ENCODE measurements at places on chromosomes 7 and 10. TPM values are rescaled to one million over a fixed set of nuclear protein-coding genes. Genes with fewer than 3 reads are reported as not detected.

DNA sequence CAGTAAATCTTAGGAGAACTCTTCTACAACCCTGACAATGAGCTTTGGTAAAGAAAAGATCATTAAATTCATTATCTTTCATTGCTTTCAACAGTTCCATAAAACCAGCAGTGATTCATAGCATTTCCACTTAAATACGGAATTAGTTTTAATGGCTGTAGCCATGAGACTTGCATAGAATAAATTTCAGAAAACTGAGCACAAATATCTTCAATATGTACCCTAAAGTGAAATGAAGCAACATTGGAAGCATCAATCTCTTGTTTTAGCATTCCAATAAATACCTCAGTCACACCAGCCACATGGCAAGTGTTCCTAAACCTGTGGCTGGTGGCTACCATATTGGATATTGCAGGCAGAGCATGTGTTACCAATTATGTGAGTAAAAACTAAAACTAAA, 3.6 kb upstream of the RARRES2 start:
- H3K4me3 ChIP-seq = no peak overlapping the region
- H3K4me1 ChIP-seq = peaks cover under 1% of the 10 kb centered on the region
- H3K27ac ChIP-seq = no peak overlapping the region
- no peaks in the 10 kb centered on the region for H3K27me3 ChIP-seq

GRCh38 chr10:96124230-96125141, 5.6 kb upstream of the ZNF518A start:
- H3K27me3 ChIP-seq = peaks cover 88% of the 10 kb centered on the region
- H3K27ac ChIP-seq = no peak overlapping the region
- DNase-seq = no peak
- H3K4me1 ChIP-seq = peaks cover 3% of the 10 kb centered on the region

DNA sequence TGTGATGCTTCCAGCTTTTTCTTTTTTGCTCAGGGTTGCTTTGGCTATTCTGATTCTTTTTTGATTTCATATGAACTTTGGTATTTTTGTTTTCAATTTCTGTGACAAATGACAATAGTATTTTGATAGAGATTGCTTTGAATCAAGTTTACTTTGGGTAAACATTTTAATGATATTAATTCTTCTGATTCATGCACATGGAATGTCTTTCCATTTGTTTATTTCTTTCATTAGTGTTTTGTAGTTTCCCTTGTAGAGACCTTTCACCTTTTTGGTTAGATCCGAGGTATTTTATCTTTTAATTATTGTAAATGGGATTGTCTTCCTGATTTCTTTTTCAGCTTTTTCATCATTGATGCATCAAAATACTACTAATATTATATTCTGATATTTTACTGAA, 93.2 kb downstream of the LANCL2 start:
- no peak for DNase-seq
- no peaks in the 10 kb centered on the region for H3K36me3 ChIP-seq
- H3K27ac ChIP-seq = no peak overlapping the region
- no peak overlapping the region for H3K4me3 ChIP-seq
- H3K27me3 ChIP-seq = no peaks in the 10 kb centered on the region

GRCh38 chr10:71323407-71323806, 4.3 kb downstream of the SLC29A3 start:
- H3K4me1 ChIP-seq = no peaks in the 10 kb centered on the region
- H3K4me3 ChIP-seq = no peak overlapping the region
- H3K27me3 ChIP-seq = no peaks in the 10 kb centered on the region
- H3K36me3 ChIP-seq = peaks cover 61% of the 10 kb centered on the region
- DNase-seq = no peak
- no peak overlapping the region for H3K27ac ChIP-seq

DNA sequence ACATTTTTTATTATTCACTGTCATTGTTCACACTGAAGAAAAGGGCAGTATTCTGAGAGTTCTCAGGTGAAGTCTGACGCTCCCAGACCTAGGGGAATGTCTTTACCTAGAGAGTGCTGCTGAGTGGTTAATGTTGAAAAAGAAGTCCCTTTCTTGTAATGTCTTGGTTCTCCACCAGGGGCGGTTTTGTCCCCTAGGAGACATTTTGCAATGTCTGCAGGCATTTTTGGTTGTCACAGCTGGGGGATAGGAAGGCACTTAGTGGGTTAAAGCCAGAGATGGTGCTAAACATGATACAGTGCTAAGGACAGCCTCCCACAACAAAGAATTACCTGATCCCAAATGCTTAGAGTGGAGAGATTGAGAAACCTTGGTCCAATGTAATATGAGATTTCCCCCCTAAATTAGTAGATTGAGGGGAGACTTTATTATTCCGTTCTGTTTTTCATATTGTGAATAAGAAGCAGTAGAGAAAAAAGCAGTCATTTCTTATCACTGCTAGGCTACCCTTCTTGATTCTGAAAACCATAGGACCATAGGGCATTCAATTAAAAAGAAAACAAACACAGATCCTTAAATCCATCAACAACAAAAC, 13.1 kb downstream of the UMAD1 start:
- DNase-seq = no peak
- H3K27me3 ChIP-seq = no peaks in the 10 kb centered on the region
- H3K27ac ChIP-seq = no peak overlapping the region
- H3K4me3 ChIP-seq = no peak overlapping the region
- H3K4me1 ChIP-seq = no peaks in the 10 kb centered on the region
- H3K36me3 ChIP-seq = no peaks in the 10 kb centered on the region

RNF133 gene
- total RNA-seq = 0.39 TPM

All from tibial nerve (tissue), 4 donors.